Coronary artery (tissue), 2 donors: ENCODE measurements at places on chromosomes 2 and 18.

DNA sequence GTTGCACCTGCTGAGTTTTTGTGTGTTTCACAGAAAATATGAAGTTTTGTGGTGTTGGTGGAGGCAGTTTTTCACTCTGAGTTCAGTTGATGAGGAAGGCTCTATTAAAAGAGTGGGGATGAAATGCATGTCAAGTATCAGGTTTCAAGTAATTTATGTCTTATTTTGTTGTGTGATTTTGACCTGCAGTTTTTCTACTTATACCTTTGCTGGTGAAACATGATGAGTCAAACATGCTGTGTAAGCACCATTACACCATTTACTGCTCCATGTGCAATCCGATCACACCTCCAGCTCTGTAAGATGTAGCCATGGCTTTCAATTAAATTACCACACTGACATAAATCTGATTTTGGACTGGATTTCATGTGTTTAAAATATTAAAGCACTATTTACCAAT is 174.5 kb upstream of the ZEB2 start:
- DNase-seq: no peak

DNA sequence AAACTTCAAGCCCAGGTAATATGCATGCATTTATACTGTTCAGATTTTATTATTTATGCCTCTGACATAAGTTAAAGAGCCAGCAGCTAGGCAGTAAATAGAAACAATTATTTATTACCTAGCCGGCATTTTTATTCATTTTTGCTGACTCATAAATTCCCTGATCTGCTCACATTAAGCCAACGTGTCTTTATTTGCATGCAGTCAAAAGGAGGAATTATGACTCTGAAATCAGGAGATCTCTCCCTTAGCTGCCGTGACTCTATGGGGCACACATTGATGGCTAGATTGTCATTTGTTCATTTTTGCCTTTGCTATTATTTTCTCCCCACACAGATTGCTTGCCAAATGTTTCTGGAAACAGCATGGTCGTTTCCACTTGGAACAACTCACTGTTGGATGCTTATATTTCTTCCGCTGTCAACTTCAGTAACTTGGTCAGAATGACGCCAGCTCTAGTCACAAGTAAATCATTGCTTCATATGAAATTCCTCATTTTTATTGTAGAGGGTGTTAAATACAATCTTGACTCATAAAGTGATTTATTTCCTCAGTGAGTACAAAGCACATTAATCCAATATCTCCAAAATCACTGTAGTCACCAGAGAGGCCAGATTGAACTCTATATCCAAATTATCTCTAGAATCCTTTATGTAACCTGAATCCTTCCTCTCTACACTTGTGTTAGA is 15.9 kb upstream of the ZBTB14 start:
- no peak for DNase-seq

DNA sequence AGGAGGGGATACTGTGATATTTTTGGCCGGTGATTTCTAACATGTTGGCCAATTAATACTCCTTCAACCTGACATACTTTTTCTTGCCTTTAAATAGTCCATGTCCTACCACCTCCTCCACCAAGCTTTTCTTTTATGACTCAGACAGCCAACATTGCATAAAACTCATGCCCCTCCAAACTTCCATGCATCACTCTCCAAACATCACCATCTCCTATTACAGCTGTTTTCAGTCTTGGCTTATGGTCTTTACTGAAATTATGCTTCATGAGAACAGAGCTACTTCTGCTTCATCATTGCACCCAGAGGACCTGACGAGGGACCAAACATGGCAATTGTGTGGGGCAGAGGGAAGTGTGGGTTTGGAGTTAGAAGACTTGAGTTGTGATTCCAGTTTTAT is 305.4 kb downstream of the LPIN1 start:
- DNase-seq: no peak

DNA sequence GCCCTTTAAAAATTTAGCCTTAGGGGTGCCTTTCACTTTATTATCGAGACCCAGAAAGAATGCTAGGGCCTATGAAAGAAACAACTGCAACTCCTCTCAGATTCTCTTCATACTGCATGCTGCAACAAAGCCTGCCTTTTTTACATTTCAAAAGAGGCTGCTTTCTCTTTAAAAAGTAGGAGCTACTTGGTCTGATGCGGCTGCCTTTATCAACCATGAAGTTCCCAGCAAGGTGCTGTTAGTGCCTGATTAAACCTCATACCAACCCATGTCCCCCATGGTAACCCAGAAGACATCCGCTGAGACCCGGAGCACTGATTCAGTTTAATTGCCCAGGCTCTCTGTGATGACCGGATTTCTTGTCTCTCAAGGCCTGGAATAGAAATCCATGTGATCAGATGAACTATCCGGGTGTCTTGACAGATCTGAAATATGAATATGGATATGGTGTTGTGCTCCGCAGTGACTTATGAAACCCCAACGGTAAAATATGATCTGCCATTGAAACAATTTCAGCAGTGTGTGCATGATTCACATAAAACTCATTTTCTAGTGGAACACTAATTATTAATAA is 368.3 kb downstream of the ZNF521 start:
- no peak for DNase-seq

GRCh38 chr18:76953583-76954233 is 131.4 kb downstream of the ZNF236 start:
- no peak for DNase-seq

GRCh38 chr2:38491436-38491835 is 111.3 kb downstream of the HNRNPLL start:
- DNase-seq: no peak
